Urinary bladder (tissue), 4 donors: ENCODE measurements at places on chromosomes 2 and 18. TPM values are rescaled to one million over a fixed set of nuclear protein-coding genes. Genes with fewer than 3 reads are reported as not detected.

Gene MYO5B
- polyA plus RNA-seq: 2.7 TPM

Gene C2orf72
- polyA plus RNA-seq: 0.91 TPM

Gene IL37
- polyA plus RNA-seq: not detected

Gene ALK
- polyA plus RNA-seq: 0.29 TPM

Gene CAPG
- polyA plus RNA-seq: 76.0 TPM

Gene SLC25A12
- 37.2 TPM for polyA plus RNA-seq

Gene GBX2
- not detected for polyA plus RNA-seq

Gene MC2R
- polyA plus RNA-seq: not detected

Gene CHRND
- not detected for polyA plus RNA-seq

Gene DSC3
- 1.7 TPM for polyA plus RNA-seq

Gene CDC42EP3
- polyA plus RNA-seq: 94.1 TPM

Gene HRH4
- 0.05 TPM for polyA plus RNA-seq

Gene ANO7
- polyA plus RNA-seq: 1.2 TPM

Gene CCL20
- 1.5 TPM for polyA plus RNA-seq

Gene CFAP65
- not detected for polyA plus RNA-seq

Gene TNS1
- 576 TPM for polyA plus RNA-seq

Gene REG3G
- 0.30 TPM for polyA plus RNA-seq

Gene INO80D
- polyA plus RNA-seq: 2.2 TPM

Gene CXCR4
- polyA plus RNA-seq: 20.4 TPM

Gene MC5R
- not detected for polyA plus RNA-seq

Gene ABHD1
- 0.35 TPM for polyA plus RNA-seq

Gene TTC21B
- 7.4 TPM for polyA plus RNA-seq

Gene CNGA3
- polyA plus RNA-seq: 0.15 TPM

Gene ASB18
- polyA plus RNA-seq: not detected

Gene UGT1A8
- 0.56 TPM for polyA plus RNA-seq

Gene MGAT4A
- polyA plus RNA-seq: 8.7 TPM

Gene TMEM178A
- polyA plus RNA-seq: 1.3 TPM

Gene PCARE
- polyA plus RNA-seq: 0.25 TPM

Gene ZSWIM2
- polyA plus RNA-seq: not detected

Gene PLEKHH2
- polyA plus RNA-seq: 7.0 TPM

Gene COL6A3
- 412 TPM for polyA plus RNA-seq

Gene KLHL41
- 4.8 TPM for polyA plus RNA-seq

Gene SLC4A5
- 0.92 TPM for polyA plus RNA-seq

Gene OTX1
- polyA plus RNA-seq: not detected

Gene OSBPL1A
- 46.6 TPM for polyA plus RNA-seq

Gene KCNG2
- 0.46 TPM for polyA plus RNA-seq

Gene SLC4A3
- polyA plus RNA-seq: 2.6 TPM

Gene DES
- 8,236 TPM for polyA plus RNA-seq

Gene VWA3B
- 0.11 TPM for polyA plus RNA-seq
